ENCODE measurements at places on chromosomes 6 and 20. TPM values are rescaled to one million over a fixed set of nuclear protein-coding genes. Genes with fewer than 3 reads are reported as not detected.

DNA sequence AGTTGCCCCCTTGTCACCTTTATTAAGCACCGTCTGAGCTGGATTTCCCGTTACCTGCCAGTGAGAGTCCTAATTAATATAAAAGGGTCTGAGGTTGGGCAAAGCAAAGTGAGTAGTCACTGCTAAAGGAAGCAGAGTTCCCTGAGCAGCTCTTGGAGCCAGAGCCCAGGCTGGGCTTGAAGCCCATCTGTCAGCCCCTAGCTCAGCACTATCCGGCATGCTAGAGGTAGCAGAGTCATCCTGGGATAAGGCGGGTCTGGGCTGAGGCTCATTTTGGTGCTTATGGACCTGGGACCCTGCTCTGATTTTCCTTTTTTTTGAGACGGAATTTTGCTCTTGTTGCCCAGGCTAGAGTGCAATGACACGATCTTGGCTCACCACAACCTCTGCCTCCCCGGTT lies 46.2 kb downstream of the ADNP start:
- no peak for DNase-seq

DNA sequence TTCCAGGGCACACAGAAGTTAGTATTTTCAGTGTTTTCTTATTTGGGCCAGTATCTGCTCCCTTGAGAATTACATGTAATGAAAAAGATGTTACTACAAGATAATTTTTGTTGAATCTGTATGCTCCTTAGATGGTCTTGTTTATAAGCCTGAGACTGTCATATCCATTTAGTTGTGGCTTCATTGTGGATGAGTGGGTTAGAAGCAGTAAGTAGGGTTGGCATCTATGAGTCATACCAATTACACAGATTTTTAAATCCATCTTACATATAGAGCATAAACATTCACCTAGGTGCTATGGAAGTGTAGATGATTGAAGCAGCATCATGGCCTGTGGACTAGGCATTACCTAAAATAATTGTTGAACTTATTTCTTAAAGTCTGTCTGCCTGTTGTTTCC lies 13.5 kb upstream of the BAG2 start:
- DNase-seq = no peak

- DNase-seq = no peak
Measured at GRCh38 chr6:35461270-35461669, 6.9 kb upstream of the RPL10A start.

GRCh38 chr20:8875586-8875985 lies 193.3 kb upstream of the PLCB4 start:
- DNase-seq = no peak

DNA sequence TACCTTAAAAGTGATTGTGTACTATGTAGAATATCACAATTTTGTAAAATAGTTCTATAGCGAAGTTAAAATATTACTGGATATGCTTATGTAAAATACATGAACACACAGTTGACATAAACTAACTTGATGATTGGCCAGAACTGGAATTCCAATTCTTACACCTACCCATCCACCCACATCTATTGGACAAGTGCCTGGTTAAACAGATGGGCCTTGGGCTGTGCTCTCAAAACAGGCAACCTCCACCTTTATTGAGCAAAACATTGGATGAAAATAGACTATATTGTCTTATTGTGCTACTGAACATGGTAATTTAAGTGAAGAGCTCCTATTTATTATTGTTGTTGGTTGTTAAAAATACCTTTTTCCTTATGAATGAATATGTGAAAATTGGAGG lies 154.0 kb upstream of the FLRT3 start:
- no peak for DNase-seq

DNA sequence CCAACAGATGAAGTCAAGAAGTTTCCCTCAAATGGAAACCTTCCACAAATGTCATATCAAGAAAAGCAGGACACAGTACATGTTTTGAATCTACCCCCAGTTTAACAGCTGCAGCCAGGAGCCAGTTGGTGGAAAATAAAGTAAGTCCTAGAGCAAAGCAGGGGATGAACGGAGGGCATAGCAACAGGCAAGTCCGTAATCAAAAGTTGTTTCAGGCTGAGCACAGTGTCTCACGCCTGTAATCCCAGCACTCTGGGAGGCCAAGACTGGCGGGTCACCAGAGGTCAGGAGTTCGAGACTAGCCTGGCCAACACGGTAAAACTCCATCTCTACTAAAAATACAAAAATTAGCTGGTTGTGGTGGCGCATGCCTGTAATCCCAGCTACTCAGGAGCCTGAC lies 2.4 kb upstream of the SALL4 start:
- no peak for DNase-seq

DNA sequence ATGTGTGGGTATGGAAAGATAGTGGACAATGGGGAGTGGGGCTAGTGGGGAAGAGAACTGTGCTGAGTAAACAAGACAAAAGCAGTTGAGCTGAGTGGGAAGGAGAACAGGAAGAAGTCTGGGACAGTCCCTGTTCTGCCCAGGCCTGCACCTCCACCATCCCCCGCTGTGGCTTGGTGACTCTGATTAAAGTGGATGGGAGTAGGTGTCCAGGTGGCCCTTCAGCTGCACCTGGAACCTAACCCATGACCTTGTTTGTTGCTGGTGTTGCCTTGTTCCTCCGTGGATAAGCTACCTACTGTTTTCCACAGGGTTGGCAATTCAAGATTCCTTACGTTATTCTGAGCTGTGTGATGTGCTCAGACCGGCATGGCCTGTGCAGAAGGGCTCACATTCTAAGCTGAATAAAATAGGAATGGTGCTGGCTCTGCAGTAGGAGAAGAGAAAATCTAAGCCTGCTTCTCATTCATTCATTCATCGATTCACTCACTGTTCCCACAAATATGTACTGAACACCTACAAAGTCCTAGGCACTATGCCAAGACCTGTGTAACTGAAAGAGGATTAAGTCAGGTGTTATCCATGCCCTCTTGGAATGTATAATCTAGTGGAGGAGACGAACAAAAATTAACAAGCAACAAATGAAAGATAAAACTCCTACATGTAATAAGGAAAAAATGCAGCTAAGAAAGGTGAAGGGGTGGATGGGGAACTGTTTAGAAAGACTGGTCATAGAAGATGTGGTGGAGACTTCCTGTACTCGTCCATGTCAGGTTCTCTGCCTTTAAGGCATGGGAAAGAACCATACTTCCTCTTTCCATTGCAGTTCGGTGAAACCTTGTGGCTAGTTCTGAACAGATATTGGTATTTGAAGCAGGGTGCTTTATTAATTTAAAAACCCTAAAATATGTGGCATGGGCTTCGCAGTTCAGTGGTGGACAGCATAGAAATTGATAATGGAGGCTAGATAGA lies 10.1 kb upstream of the CALHM6 start:
- DNase-seq = no peak

- peak; percentile 91 for DNase-seq
Measured at GRCh38 chr20:50969435-50969834, 10.8 kb downstream of the MOCS3 start.

DNA sequence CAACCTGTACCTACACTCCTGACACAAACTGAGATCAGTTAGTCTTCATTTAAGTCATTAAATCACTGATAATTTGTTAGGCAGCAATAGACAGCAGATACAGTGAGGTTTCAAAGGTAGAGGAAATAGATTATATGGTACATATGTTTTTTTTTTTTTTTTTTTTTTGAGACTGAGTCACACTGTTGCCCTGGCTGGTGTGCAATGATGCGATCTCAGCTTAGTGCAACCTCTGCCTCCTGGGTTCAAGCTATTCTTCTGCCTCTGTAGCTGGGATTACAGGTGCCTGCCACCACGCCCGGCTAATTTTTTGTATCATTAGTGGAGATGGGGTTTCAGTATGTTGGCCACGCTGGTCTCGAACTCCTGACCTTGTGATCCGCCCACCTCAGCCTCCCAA lies 38.2 kb upstream of the KIF13A start:
- DNase-seq = no peak

- no peak for DNase-seq
Measured at GRCh38 chr6:41237128-41237527, 9.0 kb downstream of the TREML4 start.

DNA sequence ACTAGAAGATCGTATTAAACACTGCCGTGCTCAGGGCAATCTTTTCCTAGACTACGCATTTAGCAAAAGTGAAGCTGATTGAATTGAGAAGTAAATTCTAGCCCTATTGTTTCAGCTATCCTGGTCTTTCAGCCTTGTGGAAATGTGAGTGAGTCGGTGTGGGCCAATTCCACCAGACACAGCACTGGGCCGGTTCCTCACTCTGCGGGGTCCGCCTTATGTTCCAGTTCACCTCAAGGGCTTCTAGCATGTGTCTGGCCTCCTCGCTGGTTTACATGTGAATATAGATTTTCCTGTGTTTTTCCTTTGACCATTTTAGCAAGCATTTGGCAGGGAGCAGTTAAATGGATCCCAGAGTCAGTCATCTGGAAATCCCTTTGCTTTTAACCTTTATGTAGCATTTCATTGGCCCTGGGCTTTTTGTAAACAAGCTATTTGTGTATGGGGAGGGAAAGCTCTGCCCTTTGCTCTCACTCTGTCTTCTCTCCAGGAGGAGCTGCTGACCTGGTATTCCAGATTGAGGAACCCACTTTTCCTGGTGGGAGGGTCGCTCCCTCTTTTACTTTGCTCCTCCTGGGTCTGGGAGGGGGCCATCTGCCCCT lies 12.4 kb upstream of the GTSF1L start:
- no peak for DNase-seq

DNA sequence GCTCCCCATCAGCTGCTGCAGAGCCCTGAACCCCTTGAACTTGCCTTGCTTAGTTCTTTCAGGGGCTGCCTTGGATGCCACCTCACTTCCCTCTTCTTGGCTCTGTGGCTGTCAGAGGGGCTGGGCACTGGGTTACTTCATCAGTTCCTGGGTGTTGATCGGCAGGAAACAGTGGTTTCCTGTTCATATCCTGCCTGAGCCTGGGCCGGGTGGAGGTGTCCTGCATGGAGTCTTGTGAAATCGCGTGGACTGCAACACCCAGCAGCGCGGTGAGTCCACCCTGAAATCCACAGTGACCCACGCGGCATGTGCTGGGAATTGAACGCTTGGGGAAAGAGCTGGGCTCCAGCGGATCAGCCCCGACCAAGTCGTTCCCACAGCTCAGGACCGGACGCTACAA lies 97.5 kb downstream of the CDH26 start:
- no peak for DNase-seq

DNA sequence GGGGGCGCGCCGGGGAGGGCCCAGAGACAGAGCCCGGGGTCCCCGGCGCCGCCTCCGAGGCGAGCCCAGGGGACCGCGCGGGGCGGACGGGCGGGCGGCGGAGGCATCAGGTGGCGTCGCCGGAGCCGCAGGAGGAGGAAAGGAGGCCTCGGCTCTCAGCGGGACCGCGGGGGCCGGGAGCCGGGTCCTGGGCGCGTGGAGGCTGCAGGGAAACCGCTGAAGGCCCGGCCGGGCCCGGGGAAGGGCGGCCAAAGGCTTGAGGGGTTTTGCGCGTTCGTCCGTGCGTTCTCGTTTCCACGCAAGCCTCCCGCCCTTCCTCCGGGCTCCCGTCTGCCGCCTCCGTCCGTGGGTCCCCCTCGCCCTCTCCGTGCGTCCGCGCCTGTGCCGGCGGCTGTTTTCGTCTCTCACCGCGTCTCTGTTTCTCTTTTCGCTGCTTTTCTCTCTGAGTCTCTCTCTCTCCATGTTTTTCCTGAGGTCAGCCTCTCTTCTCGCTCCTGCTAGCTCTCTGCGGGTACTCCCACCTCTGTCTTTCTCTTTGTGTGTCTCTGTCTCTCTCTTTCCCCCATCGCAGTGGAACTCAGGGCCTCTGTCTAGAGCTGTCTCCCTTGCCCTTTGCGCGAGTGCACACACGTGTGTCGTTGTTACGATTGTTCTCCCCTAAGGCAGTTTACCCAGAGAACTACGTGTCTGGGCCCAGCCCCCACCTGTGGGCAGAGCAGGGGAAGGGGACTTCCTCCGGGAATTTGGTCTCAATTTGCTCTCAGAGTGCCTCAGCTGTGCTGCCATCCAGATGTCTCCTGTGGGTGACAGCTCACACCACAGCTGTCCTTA lies 2.1 kb downstream of the IRF4 start:
- no peak for DNase-seq

- DNase-seq = no peak
Measured at GRCh38 chr6:144667532-144668503, 382.7 kb downstream of the UTRN start.

C6orf52 gene
- 0.75 TPM for total RNA-seq

SLC13A3 gene
- 0.59 TPM for total RNA-seq

WFDC12 gene
- total RNA-seq = not detected

ABHD16B gene
- total RNA-seq = not detected

RTF2 gene
- total RNA-seq = 81.3 TPM

AHCY gene
- 173 TPM for total RNA-seq

CRISP3 gene
- not detected for total RNA-seq

GLP1R gene
- total RNA-seq = not detected

PTK7 gene
- total RNA-seq = 47.5 TPM

SRMS gene
- not detected for total RNA-seq

COL10A1 gene
- total RNA-seq = 1.9 TPM

Data from myocyte (in vitro differentiated cells).